ENCODE measurements at places on chromosomes 5 and 9. TPM values are rescaled to one million over a fixed set of nuclear protein-coding genes. Genes with fewer than 3 reads are reported as not detected.

- H3K4me3 ChIP-seq = no peak overlapping the region
- no peak overlapping the region for H3K27ac ChIP-seq
- no peak for DNase-seq
- H3K36me3 ChIP-seq = no peaks in the 10 kb centered on the region
- H3K4me1 ChIP-seq = no peaks in the 10 kb centered on the region
- H3K27me3 ChIP-seq = peaks cover 55% of the 10 kb centered on the region
Measured at GRCh38 chr5:176888865-176889165, 10.3 kb downstream of the HK3 start.

DNA sequence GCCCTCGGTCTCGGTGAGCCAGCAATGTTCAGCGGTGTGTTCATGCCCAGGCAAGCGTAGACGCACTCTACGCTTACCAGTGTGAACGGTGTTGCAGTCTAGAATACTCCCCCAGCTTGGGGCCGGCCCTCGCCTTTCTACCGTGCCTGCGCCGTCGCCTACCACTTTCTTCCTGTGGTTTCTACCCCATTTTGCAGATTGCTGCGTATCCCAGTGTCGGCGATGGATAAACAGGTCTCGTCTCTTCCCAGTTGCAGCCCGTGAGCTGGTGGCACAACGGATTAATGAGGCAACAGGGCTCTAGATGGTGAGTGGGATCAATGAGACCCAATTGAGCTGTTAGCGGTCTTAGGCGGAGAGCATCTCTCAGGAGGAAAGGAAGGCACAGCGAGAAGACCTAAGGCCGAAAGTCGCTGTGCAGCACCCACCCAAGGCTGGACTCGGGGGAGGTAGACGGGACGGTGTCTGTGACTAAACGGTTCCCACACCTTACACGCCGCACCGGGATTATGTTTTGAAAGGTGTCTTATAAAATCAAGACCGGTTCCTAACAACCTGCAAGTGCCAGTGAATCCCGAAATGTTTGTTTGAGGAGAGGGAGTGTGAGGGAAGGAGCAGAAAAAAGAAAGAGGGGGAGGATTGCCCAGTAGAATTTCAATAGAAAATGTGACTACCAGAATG is 5.8 kb downstream of the OTP start:
- H3K4me1 ChIP-seq = peaks cover 6% of the 10 kb centered on the region
- no peaks in the 10 kb centered on the region for H3K36me3 ChIP-seq
- no peak for DNase-seq
- no peak overlapping the region for H3K4me3 ChIP-seq
- peaks cover 84% of the 10 kb centered on the region for H3K27me3 ChIP-seq

GRCh38 chr9:33103501-33104281 is 27.2 kb upstream of the SMU1 start:
- no peak overlapping the region for H3K27ac ChIP-seq
- no peak for DNase-seq
- no peaks in the 10 kb centered on the region for H3K27me3 ChIP-seq
- no peak overlapping the region for H3K4me3 ChIP-seq
- H3K4me1 ChIP-seq = peaks cover 26% of the 10 kb centered on the region

GRCh38 chr5:143506836-143507552 is 103.5 kb upstream of the NR3C1 start:
- peak; percentile 95 for DNase-seq
- no peaks in the 10 kb centered on the region for H3K27me3 ChIP-seq
- peaks cover 11% of the 10 kb centered on the region for H3K4me1 ChIP-seq
- H3K36me3 ChIP-seq = no peaks in the 10 kb centered on the region
- H3K4me3 ChIP-seq = no peak overlapping the region
- H3K27ac ChIP-seq = peak overlapping the region; percentile 61

CTNND2 gene
- total RNA-seq = not detected
